ACHN (cell line): ENCODE measurements at places on chromosomes 4 and X.

DNA sequence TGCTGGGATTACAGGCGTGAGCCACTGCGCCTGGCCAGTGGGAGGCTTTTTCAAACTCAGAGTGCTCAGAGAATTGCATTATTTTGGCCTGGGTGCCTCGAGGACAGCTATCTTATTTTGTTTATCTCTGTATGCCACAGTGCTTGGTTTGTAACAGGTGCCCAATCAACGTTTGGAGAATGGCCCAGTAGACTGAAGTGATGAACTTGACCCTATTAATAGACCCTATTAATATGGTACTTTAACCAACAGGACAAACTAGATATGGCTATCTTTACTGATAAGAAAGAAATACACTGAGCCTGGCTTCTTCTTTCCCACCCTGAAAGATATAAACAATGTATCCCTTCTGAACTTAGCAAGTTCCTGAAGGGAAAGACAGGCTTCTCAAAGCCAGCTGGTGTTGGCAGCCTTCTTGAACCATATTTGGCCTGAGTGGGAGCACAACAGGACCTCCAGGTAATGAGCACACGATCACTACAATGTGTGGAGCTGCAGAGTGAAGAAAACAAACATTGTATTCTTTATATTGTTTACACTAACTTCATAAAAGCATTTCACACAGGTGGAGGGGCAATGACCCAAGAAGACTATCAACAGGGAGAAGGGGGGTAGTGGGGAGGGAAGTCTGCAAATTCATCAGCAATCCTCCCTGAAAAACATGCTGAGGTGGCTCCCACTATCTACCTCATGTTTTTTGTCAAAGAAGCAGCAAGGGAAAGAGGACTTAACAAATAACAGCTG, 41.7 kb downstream of the PRPS1 start:
- no peak for DNase-seq

DNA sequence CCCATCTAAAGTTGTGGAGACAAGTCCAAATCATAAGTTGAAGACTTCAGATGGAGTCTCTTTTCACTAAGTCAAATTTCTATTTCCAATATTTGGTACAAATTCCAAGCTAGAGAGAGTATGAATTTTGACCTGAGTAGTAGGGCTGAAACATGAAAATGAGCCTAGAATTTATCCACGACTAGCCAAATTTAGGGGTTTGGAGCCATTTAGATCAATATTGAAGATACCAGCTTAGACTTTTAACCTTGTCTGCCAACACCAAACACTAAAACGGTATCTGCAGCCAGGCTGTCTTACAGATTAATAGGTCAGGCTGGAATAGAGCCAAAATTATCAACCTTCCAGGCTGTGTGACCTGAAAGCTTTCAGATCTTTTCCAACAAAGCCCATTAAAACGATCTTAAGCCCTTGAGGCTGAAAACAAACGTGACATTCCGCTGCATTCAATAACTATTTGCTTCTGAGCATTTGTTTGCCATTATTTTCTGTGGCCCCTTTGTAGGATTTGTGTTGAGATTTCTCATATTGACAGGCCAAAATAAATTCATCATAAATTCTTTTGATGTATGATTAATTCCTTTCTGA, 268.7 kb upstream of the DKK2 start:
- no peak for DNase-seq

DNA sequence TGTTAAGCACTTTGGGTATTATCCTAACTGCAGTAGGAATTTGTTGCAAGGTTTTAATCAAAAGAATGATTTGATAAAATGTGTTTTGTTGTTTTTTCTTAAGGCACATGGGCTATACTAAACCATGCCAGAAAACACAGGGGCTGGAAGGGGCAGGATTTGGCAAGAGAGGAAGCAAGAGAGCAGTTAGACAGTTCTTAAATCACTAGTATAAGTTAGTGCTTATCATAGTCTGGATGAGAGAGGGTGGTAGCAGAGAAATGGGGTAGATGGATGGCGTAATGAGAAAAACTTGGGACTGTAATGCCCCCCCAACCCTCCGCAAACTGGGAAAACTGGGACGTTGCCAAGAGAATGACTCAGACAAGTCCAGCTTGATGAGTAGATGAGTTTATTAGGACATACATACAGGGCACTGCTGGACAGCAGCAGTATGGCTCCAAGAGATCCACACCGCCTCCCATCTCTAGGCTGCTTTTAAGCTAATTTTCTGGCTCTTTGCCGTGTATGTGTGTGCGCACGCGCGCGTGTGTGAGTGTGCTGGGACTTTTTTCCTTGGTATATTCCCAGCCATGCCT, 151.5 kb downstream of the PDLIM5 start:
- peak; percentile 3 for DNase-seq

- DNase-seq: no peak
Measured at GRCh38 chr4:152709675-152710438, 30.1 kb upstream of the TMEM154 start.

- DNase-seq: peak; percentile 6
Measured at GRCh38 chr4:133921280-133922195, 280.1 kb downstream of the PABPC4L start.

DNA sequence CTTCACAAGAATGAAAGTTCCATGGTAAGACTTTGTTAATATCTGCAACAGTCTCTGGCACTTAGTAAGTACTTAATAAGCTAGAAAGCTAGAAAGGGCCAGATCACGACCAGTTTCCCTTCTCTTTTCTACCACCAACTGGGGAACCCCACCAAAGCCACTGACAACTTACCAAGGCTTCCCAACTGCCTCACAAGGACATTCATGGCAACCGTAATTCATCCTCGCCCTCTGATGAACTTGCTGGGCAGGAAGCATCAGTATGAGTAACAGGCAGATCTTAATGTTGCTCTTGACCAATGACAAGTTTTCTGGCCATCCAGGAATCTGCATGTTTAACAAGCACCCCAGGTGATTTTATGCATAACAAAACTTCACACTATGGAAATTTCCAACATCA, 23.2 kb upstream of the ZCCHC13 start:
- no peak for DNase-seq

- DNase-seq: no peak
Measured at GRCh38 chrX:50097071-50097470, 103.7 kb downstream of the AKAP4 start.

DNA sequence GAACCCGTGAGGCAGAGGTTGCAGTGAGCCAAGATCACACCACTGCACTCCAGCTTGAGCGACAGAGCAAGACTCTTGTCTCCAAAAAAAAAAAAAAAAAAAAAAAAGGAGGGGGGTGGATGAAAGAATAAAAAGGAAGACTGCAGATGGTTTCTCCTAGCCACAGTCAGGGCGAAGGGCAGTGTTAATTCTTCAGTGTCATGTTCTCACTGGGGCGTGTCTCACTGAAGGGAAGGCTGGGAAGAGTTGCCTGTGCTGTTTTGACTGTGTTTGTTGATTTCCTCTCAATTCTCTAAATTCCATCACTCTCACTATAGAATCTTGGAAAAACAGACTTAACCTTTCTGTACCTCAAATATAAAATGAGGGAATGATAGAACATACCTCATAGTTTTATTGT, 71.6 kb upstream of the DHX15 start:
- DNase-seq: peak; percentile 76

DNA sequence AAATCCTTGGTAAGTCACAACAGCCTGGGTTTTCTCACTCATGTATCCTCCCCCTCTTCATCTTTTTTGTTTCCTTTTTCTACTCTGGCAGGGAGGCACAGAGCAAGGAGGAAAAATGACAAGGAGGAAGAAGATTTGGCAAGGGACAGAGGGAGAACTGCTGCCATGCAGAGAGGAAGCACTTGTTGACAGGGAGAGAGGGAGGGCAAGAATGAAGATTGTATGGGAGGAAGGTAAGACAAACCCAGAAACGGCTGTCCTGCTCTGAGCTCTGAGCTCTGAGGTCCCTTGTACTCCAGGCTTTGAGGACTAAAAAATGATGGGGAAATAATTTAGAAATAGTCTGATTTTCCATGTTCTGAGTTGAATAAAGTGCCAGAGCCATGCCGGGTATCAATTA, 123.9 kb downstream of the DCHS2 start:
- DNase-seq: no peak

DNA sequence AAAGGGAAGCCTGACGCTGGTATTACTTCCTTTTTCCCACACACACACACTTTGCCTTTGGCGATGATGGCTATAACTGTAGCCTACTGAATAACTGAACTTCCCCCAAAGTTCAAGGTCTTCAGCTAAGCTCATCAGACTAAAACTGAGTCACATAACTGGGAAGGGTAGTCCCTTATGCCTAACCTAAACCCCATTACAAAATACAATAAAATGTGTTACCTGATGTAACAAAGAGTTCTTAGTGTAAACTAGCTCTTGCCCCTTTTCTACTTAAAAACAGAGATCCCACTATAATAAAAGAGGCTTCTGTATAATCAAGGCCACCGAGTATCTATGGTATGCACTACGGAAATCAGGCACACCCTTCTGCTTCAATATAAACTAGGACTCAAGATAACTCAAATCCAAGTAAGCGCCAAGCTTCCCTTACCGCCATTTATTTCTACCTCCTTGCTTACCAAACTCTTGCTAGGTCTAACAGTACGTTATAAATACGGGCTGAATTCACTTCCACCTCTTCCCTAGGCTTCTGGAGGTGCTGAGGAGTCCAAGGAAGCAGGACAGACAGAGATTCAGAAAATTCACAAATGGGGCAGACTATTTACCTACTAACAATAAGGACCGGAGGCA, 2.4 kb downstream of the OTUD4 start:
- DNase-seq: peak; percentile 20

DNA sequence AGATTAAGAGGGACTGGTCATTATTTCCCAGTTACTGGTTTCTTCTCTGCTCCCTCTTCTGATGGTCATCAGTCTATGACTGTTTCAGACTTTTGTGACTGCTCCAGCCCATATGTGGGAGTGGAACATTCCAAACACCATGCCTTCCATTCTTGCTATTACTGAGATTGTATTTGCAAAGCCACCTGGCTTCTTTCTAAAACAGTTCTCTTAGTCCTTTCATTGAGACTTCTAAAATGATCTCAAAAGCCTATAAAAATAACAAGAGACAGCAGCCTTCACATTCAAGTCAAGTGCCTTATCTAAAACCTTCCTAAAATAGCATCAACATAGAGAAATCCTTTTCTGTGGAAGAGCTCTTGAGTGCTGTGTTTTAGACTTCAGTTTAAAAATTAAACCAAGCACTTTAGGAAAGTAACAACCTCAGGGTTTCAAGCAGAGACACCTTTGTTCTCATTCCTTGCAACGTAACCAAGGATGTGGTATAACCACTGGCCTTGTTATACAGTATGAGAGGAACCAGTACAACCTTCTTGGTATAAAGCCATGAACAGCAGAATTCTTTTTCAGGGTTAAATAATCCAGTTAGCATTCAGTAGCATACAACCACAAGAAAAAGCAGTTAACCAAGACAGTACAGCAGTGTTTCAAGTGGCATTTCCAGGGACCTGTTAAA, 97.1 kb downstream of the NFKB1 start:
- no peak for DNase-seq

- DNase-seq: no peak
Measured at GRCh38 chrX:12304261-12304660, 166.0 kb downstream of the FRMPD4 start.

- DNase-seq: no peak
Measured at GRCh38 chr4:2797545-2798305, 4.8 kb downstream of the SH3BP2 start.
